Activated CD4-positive, alpha-beta T cell treated with anti-CD3 and anti-CD28 coated beads, Interleukin-2, amount 50 U/mL, for 24 hours (primary cell): ENCODE measurements at places on chromosomes 6 and 20.

DNA sequence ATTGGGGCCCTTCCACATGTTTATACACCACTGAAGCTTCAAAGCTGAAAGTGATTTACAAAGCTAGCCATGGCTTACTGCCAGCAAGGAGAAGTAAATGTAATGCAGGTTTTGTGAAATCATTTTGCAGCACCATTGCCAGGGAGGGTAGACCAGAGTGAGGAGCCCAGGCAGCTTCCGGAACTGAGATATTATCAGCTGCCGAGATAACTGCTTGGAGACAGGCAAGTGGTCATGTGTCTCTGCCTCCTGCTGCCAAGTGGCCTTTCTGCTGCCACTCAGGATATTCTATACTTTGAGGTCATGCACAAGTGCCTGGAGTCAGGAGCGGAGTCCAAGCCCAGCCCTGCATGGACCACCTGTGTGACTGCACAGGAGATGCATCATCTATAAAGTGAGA is 160.2 kb downstream of the SYNDIG1 start:
- DNase-seq, result no peak

DNA sequence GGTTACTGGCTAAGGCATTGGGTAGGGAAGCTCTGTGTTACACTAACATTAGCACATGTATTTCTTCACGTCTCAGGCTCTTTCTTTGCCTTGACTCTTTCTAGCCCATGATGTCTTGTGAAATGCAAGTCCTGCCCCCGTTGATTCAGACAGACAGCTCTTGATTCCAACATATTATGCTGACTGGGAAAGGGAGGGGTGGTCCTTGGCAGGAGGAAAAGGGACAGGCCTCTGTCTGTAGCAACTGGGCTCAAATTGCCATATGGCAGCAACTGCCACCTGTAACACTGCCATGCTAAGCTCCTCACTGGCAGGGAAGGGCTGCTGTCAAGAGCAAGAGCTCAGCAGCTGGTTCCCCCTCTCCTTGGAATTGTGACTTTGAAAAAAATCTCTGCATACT is 5.7 kb upstream of the KCNK15 start:
- DNase-seq, result no peak

GRCh38 chr20:61649860-61650162 is 397.8 kb downstream of the CDH4 start:
- no peak for DNase-seq

GRCh38 chr6:158789115-158789917 is 29.9 kb downstream of the EZR start:
- DNase-seq, result no peak

DNA sequence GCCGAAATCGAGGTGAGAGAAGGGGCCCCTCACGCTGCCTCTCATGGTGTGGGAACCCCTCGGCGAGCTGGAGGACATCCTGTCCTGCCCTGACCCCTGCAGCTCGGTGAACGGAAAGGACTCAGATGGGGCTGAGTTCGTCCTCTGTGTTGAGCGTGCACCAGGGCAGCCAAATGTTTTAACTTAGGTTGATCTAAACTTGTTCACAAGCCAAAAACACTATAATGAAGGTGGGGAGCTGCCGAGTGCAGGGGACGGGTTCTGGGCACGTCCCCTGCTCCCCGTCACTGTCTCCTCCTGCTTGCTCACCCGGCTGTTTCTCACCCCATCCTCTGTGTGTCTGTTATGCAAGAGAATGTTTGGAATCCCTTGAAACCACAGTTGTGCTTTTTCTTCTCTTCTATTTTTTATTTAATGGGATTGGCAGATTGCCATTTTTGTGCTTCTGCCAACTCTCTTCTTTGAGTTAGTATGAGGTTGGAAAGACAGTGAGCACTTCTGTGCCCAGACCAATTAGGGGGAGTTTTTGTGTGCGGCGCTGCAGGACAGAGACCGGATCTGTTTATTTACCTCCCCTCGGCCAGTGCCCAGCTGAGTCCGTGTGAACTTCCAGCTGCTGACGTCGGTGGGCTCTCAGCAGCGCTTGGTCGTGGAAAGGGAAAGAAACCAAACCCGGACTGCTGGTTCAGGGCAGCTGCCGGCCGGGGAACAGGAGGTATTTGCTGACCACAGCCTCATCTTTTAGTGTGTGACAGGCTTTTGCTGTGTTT is 158.1 kb downstream of the DTNBP1 start:
- DNase-seq, result no peak

GRCh38 chr6:125804264-125804663 is 13.5 kb downstream of the NCOA7 start:
- no peak for DNase-seq

GRCh38 chr6:42306439-42307140 is 88.9 kb upstream of the MRPS10 start:
- no peak for DNase-seq

- no peak for DNase-seq
Observed at GRCh38 chr6:98971303-98971702, 23.6 kb upstream of the FBXL4 start.

- DNase-seq, result no peak
Observed at GRCh38 chr6:34414999-34415858, 10.6 kb downstream of the RPS10 start.

DNA sequence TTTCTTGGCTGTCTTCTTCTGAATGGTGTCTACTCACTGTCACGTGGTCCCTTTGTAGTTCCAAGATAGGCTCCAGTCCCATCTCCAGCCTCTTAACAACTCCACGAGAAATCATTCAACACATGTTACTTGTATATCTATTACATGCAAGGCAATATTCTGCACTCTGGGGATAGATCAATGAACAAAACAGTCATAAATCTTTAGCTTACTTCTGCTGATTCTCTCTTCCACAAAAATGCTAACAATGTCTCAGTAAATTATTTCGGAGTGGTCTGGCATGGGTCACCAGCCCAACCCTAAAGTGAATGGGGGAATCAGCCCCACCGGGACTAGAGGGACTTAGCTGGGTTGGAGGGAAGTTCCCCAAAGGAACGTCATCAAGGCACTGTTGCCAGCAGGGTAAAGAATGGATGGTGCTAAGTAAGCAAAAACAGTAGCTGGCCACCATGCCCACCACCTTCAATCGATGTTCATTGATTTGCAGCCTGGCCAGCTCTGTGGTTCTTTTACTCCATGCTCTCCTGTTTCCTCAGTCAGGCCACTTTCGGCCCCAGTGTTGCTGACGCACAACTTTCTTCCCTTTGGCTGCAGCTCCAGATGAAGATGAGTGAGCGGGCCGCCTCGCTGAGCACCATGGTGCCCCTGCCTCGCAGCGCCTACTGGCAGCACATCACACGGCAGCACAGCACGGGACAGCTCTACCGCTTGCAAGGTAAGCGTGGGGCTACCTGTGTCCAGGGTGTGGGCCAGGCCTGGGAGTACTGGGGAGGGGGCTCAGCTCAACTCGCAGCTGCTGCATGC is 167.7 kb downstream of the DOK5 start:
- DNase-seq, result no peak
